Activated CD4-positive, alpha-beta T cell treated with anti-CD3 and anti-CD28 coated beads, Interleukin-2, amount 50 U/mL, for 16 hours (primary cell): ENCODE measurements at places on chromosomes 2 and 18.

- DNase-seq, result no peak
These were observed 18.3 kb upstream of the RIF1 start for GRCh38 chr2:151391436-151391835.

- no peak for DNase-seq
These were observed 84.8 kb downstream of the CTIF start for GRCh38 chr18:48623468-48624235.

DNA sequence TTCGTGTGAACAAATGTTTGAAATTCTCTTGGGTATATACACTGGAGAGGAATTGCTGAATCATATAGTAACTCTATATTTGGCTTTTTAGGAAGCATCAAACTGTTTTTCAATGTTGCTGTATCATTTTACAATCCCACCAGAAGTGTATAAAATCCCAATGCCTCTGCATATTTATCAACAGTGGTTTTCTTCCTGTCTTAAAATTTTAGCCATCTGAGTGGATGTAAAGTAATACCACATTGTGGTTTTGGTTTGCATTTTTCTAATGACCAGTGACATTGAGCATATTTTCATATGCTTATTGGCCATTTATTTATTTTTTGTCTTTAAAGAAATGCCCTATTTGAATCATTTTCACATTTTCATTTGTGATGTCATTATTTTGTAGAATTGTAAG, 22.8 kb upstream of the LRP1B start:
- no peak for DNase-seq

DNA sequence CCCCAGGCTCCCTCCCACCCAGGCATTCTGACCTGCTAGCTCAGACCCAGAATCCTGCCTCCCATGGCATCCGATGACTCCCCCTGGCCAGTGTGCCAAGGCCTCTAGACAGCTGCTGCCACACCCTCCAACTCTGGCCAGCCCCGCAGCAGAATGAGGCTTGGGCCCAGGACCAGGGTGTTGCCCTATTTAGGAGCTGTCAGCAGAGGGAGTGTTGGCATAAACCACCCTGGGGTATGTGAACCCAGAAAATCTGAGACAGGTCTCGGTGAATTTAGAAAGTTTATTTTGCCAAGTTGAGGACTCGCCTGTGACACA, 134.3 kb downstream of the KLHL29 start:
- no peak for DNase-seq

DNA sequence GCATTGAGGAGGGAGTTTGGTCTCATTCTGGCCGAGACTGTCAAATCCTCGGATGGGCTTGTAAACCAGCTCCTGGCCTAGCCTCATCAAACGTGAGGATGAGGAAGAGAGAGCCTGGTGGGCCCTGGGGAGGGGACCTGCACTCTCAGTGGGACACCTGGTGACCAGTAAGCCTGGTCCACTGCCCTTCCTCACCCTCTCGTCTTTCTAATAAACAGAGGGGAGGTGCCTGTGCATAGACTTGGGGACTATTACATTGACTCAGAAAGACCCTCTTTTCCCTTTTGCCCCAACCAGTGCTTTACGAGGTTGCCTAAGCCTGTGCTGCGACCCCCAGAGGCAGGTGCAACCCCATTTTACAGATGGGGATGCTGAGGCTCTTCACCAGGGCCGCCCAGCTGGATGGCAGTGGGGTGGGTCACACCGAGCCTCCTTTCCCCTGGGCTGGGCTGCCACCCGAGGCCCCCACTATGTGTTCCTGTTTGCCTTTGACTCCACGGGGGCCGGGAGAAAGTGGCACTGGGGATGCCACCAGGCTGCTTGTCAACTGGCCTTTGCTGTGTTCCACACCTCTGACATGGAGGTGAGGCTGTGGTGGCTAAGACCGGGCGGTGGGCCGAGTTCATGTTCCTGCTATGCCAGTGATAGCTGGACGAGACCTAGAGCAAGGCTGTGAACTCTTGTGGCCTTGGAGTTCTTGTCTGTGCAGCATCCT, 85.9 kb downstream of the GLI2 start:
- DNase-seq, result no peak

- DNase-seq, result peak; percentile 31
These were observed 5.6 kb downstream of the PAX8 start for GRCh38 chr2:113273027-113273551.

- peak; percentile 85 for DNase-seq
These were observed 4.1 kb downstream of the LDAH start for GRCh38 chr2:20818820-20819219.

DNA sequence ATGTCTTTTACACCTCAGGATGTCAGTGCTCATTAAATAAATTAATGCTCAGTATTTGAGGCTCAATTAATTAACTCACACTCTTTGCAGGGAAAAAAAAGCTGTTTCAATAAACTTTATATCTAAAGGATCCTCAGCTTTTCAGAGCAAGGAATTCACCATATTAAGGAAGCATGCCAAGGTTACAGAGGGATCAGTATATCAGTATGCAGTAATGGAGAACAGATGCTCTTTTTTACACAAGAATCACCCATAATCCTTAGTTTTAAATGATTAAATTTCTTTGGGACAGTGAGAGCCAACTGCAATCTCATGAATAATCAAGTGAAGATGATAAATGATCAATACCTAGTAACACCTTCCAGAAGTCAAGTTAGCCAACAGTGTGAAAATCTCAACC, 14.9 kb upstream of the LCT start:
- no peak for DNase-seq

DNA sequence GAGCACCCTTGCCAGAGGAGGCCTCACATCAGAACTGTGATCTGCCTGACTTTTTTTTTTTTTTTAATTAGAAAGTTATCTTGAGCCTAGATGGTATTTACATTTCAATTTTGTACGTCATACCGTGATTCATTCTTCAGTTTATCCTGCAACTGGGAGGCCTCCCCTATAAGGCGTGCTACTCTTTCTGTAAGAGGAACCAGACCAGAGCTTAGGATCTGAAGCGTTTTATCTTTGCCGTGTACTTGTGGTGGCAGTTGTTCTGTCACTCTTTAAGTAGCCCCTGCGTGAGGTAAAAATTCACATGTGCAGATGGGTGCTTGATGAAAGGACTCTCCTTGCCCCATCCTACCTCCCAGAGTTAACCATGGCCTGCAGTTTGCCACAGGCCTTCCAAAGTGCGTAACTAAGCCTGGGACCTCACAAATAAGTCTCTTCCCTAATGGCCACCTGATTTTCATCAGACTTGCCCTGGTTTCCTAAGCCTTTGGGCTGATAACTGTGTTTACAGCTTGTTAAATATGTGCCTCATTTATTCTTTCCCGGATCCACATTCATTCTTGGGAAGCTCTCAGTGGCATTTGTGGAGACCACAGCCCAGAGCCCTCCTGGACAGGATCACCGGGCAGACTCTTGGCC, 96.0 kb downstream of the MTCL1 start:
- DNase-seq, result no peak

DNA sequence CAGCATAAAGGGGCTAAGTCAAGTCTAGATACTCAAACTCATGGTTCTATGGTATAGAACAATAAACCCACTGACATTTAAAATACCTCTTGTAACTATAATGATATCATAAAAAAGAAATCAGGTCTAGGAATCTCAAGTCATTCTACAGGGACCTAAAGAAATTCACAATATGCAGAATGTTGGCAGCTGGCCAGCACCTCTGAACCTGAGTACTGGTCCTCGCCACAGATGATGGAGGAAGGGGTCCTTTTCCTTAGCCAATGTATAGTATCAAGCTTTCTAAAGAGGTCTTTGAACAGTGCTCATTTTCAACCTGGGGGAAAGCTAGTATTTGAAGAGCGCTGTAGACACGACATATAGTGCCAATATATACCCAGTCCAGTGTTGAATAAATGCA, 108.4 kb upstream of the ITGB6 start:
- DNase-seq, result no peak
